ENCODE measurements at places on chromosomes 3 and 15.

- no peak for DNase-seq
Observed at GRCh38 chr3:18300916-18301315, 124.2 kb downstream of the SATB1 start.

GRCh38 chr3:77815467-77815866 is 775.6 kb downstream of the ROBO2 start:
- DNase-seq, result no peak

- no peak for DNase-seq
Observed at GRCh38 chr3:11430207-11430606, 158.0 kb downstream of the ATG7 start.

DNA sequence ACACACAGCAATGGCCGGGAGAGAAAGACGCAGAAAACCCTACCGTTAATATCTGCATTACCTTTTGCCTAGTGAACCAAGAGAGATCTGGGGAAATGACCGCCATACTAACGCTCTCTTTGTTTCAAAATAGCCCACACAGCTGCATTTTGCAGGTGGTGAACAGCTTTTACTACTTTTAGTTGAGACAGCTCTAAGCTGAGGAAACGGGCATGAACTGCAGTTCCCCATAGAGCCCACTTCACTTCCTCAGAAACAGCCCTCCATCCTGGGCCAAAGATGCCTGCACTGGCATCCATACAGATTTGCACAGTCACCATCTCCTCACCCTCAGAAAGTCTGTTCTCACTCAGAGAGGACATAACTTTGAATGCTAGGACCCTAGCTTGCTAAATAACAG is 45.0 kb downstream of the ZNF860 start:
- no peak for DNase-seq

- DNase-seq, result peak; percentile 79
Observed at GRCh38 chr3:49638445-49638844, 35.7 kb upstream of the APEH start.

DNA sequence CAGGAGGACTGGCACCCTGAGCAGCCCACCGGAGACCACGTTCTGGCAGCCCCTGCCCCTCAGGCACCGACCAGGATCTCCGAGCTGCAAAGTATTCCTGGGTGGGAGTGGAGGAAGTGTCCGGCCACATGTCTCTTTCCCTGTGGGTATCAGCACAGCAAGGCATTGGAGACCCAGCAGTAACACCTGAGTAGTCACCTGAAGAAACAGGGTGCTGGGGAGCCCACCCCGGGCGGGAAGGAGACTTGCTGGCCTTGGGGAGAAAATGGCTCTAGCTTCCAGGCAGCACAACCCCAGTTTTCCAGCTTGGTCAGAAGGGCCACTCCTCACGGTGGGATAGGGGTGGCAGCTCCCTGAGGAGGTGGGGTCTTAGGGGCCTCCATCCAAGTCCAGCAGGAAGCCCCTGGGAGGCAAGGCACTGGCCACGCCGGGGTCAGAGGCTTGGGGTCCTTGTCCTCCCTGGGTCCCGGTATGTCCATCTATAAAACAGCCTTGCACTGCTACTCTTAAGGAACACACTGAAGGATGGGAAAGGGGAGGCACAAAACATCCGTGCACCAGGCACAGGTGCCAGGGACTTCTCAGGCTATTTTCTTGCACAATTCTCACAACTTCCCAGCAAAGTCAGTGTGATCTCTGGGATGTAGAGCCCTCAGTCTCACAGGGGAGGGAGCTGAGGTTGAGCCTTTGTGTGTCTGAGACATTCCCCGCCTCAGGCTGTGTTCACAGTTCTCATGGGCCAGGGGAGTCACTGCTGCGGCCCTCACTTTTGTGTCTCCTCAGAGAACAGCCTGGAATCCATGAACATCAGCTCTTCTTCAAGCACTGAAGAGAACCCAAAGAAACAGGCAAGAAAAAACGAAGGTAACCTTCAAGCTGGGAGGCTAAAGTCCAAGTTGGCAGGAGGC is 11.9 kb downstream of the CFAP100 start:
- no peak for DNase-seq

DNA sequence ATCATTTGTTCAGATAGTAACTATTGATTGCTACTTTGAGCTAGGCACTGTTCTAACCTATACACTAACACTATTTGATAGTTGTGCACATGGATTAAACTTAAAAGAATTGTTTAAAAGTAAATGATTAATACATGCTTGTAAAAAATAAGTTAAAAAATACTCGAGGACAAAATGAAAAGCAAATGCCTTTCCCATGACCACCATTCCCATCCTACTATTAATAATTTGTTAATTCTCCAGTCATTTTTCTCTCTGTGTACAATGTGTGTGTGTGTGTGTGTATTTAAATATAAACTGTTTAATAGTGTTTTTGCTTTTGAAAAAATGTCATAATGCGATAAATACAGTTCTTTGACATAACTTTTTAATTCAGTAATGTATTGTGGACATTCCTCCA is 78.7 kb upstream of the KCNMB2 start:
- DNase-seq, result no peak

DNA sequence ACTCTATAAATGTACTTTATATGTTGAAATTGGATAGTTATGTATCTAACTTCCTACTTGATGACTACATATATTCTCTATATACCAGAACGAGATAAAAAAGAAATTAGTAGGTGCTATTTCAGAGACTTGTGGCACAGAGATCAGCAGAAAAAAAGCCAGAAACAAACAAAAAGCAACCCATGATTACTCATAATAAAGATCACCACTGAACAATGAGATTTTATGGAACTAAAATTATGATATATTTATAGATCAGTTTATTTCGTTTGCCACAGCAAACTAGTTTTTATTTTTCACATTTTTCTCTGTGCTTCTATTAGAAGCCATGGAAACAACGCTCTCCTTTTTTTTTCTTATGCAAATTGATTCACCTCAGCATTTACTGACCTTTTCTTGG is 15.1 kb upstream of the PROK2 start:
- no peak for DNase-seq

- DNase-seq, result no peak
Observed at GRCh38 chr3:48952510-48953118, 34.0 kb downstream of the ARIH2 start.

DNA sequence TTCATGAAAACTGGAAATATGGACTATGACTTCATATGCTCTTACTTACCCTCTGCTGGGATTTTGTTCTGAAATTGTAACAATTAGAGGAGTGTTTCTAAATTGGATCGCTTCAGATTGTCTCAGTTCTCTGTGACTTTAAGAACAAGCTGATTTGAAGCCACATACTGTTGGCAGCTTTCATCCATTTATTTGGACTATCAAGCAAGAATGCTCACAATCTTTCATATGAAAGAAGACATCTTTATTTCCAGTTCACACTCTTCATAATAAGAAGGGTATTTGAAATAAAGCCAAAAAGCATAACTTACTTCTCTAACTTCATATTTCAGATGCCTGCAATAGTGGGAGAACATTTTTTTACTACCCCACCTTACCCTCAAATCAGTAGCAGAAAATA is 491.6 kb upstream of the TPRG1 start:
- DNase-seq, result no peak

DNA sequence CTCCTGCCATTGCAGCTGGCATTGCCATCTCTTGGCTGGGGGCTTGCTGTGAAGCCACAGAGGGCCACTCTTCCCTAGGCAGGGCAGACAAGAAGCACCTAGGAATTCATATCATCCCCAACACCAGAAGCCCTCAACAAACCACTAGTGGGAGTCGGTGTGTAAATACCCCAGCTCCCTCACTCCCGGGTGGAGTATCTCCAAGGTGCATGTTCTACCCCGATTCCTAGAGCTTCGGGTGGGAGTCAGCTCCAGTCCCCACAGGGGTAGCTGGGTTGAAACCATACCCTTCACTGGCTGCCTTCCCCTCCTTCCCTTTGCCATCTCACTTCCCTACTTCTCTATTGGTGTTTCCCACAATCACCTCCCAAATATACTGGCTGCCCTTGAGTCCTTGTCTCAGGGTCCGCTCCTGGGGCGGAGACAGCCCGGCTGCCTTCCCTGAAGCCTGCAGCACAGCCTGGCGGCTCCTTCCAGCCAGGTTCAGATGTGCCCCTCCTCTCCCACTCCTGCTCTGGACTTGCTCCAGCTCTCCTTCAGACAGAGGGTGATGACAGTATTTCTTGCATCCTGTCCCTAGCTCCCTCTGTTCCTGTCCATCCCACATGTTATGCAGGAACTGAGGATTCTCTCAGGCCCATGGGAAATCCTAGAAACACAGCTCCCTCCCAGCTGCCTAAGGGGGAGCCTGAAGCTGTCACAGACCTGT is 33.3 kb downstream of the FAM3D start:
- DNase-seq, result no peak

- no peak for DNase-seq
Observed at GRCh38 chr3:106963442-106963841, 413.8 kb upstream of the CCDC54 start.

DNA sequence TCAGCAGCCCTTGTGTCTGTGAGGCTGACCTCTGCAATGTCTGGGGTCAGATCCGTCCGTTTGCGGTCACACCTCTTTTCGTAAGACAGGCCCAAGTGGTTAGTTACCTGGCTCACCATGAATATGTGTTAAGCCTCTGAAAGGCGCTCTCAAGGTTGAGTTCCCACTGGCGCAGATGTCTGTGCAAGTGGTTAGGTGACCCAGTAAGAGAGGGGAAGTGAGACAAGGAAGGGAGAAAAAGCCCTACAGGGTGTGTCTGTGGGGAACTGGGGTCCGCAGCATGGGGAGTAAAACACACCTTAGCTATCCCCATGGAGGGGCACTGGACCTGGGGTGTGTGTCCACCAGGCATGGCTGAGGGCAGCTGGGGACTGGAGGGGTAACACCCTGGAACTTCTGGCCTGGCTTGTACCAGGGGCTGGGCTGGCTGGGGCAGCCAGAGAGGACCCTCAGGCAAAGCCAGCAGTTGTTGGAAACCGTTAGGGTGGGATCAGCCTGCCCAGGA is 391.6 kb upstream of the PROK2 start:
- DNase-seq, result no peak

DNA sequence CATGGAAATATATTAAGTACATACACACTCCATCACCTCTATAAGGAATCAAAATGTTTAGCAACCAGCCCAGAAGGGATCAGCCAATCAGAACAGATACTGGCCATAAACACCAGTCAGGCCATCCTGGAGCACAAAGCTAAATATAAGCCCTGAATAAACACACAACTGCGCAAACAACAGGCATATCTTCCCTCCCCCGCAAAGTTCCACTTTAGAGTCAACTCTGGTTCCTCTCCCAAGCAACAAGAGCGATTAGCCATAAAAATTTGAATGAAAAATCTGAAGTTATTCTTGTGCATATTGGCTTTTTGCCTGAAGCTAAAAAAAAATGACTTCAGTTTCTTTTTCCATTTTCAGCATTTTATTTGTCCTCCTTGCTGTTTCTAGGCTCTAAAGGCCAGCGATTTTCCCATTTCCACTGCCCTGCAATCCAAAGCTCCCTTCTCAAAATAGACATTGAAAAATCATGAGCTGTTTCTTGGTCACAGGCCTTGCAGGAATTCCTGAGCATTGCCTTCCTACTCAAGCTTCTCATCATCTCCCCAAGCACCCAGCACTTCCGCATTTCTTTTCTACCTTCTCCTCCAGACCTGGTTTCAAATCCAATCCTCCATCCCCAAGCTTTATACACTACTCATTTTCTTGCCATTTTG is 247.9 kb downstream of the ZMAT3 start:
- no peak for DNase-seq

Measured in aorta (tissue), 5 donors.